ENCODE measurements at places on chromosomes 1 and 21. TPM values are rescaled to one million over a fixed set of nuclear protein-coding genes. Genes with fewer than 3 reads are reported as not detected.

- peak; percentile 32 for DNase-seq
Measured at GRCh38 chr1:912740-913301, 10.9 kb upstream of the SAMD11 start.

GRCh38 chr1:44467566-44467965 lies 62.5 kb downstream of the RNF220 start:
- DNase-seq: no peak

DNA sequence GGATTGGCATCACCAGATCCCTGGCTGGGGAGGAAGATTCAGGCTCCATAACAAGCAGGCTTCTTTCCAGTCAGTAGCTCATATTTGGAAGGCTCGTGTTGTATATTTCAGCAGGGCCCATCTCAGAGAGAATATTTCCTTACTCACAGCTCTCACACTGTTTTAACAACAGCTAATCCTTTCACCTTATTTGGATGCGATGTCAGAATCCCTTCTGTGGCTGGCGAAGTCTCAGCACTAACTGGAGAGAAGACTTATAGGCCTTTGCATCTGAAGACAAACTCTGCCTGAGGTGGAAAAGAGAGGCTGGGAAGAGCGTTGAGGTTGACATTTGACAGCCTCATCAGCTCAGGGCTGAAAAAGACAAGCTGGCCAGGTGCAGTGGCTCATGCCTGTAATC lies 47.2 kb upstream of the CAPZB start:
- no peak for DNase-seq

DNA sequence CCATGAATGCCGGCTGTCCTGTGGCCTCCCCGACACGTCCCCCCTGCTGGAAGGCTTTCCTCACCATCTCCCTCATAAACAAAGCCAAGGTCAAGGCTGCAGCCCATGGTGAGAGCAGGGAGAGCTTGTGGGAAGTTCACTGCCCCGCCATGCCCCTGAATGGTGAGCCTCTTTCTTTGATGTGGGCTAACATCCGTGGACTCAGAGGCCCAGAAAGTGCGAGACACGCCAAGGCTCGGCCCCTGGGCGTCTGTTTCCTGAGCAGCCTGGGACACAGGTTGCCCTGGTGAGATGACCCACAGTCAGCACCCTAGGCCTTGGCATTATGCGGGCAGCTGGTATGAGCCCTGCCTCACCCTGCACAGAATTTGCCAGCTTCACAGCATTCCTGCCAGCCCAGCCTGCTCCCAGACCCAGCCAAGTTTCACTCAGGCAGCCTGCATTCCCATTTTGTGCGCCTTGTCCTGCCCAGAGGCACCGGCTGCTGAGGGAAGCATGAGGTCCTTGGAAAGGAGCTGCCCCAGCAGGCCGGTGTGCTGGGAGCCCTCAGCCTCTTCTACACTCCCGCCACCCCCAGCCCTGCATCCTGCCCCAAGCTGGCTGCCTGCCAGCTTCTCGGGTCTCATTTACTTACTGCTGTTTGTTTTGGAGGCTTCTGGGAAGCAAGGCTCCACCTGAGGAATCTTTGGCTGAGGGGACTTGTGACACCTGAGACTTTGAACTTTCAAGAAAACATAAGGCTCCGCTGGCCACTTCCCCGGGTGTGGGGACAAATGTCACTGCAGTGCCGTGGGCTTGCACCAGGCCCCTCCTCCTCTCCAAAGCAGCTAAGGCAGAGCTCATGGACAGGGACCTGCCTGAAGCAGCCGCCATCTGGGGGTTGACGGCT lies 31.9 kb downstream of the NEK2 start:
- DNase-seq: peak; percentile 65

DNA sequence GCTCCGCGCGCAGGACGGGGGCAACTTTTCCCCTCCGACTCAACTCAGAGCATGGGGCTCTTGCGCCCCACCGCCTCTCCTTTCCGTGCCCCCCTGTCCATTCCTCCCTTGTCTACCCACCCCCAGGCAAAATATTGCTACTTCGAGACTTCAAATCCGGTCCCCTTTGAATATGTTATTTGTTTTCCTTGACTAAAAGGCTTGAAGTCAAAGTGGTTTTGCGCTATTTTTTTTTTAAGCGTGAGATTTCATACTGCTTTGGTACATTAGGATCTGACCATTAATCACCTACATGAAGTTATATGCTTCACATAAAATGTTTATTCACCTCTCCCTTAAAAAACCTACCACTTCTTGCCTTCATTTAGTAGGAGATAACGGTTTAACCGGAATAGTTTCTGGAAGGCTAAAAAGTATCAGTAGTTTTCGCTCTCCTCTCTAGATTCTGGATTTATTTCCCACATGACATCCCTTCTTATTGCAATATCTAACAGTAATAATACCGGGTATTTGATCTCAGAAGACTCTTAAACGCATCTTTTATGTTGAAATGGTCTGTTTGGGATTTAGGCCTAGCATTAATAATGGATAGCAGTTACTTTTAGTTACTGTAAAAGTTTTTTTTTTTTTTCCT lies 1.6 kb downstream of the NFIA start:
- DNase-seq: no peak

DNA sequence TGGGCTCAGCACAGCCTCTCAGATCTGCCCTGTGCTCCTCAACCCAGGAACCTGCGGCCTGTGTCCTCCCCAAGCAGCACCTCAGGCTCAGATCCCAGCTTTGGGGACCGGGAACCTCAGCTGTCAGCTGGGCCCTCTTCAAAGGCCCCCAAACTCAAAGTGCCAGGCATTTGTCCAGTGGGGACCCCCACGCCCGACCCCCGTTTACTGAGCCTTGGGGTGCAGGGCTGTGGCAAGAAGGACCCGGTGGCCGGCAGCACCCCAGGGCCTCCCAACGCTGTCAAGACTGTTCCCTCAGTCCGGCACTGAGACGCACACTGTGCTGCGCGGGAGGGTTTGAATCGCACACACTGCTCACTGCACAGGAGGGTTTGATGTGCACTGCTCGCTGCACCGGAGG lies 35.0 kb downstream of the MORN1 start:
- DNase-seq: no peak

DNA sequence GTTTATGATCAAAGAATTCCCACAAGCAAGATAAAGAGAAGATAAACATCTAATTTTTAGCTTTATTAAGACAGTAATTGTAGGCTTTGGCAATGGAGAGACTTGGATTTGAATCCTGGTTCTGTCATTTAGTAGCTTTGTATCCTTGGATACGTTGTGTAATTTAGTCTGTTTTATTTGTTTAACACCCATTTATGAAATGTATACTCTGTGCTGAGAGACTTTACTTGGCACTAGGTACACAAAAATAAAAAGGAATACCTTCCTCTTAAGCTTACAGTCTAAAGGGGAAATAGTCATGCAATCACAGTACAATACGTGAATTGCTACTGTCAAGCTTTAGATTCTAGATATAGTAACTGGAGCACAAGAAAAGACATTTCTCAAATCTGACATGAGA lies 23.8 kb downstream of the ZMPSTE24 start:
- DNase-seq: no peak

DNA sequence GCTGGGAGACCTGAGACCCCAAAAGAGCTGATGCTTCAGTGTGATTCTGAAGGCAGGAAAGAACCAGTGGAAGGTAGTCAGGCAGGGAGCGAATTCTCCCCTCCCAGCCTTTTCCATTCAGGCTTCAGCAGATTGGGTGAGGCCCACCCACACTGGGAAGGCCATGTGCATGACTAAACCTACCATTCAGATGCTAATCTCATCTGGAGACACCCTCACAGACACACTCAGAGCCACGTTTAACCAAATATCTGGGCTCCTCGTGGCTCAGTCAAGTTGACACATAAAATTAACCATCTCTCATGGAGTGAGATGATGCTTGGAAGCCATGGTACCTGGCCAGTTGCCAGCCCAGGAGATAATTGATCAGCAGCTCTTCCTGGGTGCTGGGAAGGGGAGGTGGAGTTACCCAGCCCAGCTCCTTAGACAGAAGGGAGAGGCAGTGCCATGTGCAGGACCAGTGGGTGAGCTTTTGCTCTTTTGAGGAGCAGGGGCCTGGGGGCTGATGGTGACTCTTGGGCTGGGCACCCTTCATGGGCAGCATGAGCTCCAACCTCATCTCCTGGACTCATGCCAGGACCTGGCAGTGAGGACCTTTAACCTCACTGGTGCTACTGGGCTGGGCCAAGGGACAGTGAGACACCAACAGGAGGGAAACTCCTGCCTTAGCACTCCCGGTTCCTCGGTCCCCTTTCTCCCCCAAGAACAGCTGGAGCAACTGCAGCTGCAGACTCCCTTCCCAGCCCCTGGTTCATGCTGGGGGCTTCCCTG lies 89.0 kb upstream of the ACTL8 start:
- peak; percentile 27 for DNase-seq

DNA sequence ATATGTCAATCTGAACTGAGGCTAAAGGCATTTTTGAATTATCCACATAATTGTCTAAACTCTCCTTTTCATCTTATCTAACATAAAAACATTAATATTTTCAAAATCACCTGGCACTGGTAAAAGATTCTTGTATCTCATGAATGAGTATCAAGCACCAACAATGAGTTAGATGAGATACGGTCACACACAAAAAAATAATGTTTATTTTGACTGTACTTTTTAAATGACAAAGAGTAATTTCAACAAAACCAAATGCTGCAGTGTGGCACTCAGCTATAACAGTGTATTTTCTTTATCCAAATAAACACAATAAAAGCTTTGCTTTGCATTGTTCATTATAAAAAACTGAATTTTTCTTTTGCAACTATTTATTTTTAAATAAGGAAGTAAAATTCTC lies 59.5 kb downstream of the EIF4G3 start:
- DNase-seq: no peak

- DNase-seq: no peak
Measured at GRCh38 chr1:53396573-53397268, 62.5 kb upstream of the DMRTB1 start.

- DNase-seq: peak; percentile 75
Measured at GRCh38 chr1:157156058-157156541, 17.9 kb upstream of the ETV3 start.

GRCh38 chr1:240423246-240423924 lies 188.6 kb downstream of the GREM2 start:
- DNase-seq: no peak

- DNase-seq: peak; percentile 24
Measured at GRCh38 chr1:233912447-233912846, 8.0 kb downstream of the SLC35F3 start.

- DNase-seq: no peak
Measured at GRCh38 chr1:54546651-54547401, 1.2 kb upstream of the ACOT11 start.

GRCh38 chr1:185478877-185479276 lies 161.8 kb upstream of the IVNS1ABP start:
- DNase-seq: no peak

- no peak for DNase-seq
Measured at GRCh38 chr21:25280061-25280460, 327.2 kb downstream of the MRPL39 start.

DNA sequence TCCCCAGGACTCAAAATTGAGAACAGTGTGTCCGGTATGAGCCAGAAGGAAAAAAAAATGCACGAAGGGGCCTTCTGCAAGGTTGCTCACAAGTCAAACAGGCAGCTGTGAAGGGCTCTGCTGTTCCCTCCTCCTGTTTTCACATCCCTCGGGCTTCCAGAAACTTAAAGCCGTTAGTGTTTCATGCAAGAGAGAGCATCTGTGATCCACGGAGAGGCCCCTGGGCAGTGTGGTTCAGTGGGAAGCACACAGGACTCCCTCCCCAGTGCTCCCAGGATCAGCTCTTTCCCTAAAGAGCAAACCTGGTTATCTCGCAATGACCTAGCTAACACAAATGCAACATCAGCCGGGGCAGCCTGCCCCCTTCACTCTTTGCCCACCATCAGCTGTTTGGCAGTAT lies 2.9 kb upstream of the MATN1 start:
- DNase-seq: no peak

DNA sequence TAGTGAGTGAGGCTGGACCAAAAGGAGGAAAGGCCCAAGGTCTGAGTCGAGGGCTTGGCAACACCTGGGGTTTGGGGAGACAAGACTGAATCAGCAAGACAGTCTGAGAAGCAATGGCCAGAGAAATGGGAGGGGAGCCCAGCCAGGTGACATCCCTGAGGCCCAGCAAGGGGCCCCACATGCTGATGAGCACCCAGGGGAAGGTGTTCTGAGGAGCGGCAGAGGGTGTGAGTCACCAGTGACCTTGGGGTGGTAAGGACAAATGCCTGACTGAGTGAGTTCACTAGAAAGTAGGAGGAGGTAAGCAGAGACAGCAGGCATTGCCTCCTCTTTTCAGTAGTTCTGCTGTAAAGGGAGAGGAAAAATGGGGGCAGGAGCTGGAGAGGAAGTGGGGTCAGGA lies 192.4 kb upstream of the GALNT2 start:
- DNase-seq: peak; percentile 26

DNA sequence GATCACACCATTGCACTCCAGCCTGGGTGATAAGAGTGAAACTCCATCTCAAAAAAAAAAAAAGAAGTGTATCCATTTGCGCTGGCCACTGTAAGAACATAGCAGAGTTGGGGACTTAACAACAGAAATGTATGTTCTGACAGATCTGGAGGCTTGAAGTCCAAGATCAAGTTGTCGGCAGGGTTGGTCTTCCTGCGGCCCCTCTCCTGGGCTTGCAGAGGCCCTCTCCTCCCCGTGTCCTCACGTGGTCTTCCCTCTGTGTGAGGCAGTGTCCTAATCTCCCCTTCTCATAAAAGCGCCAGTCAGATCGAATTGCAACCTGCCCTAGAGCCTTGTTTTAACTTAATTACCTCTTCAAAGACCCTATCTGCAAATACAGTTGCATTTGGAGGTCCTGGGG lies 52.6 kb downstream of the MT1HL1 start:
- no peak for DNase-seq

GRCh38 chr1:15618655-15619525 lies 1.6 kb downstream of the DDI2 start:
- no peak for DNase-seq

GRCh38 chr1:98496256-98496995 lies 165.1 kb upstream of the SNX7 start:
- no peak for DNase-seq

- DNase-seq: no peak
Measured at GRCh38 chr1:217673387-217673786, 42.2 kb downstream of the SPATA17 start.

GRCh38 chr1:22860883-22861385 lies 111.7 kb downstream of the LACTBL1 start:
- DNase-seq: no peak

DNA sequence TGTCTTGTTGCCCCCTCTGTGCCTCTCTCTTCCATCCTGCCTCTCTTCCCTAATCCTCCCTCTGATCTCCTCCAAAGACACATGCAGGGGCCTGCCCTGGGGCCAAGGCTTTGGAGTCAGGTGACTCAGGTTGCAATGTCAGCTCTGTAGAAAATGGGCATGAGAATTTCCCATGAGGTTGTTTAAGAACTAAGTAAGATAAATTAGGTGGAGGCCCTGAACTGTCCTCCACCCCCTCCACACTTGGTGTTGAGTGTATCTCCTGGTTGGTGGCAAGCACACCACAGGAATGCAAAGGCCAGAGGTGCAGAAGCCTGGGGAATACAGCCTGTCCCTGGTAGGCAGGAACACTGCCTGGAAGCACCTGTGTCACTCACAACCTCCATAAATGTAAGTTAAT lies 63.9 kb upstream of the GRIK3 start:
- no peak for DNase-seq

The HORMAD1 gene
- not detected for total RNA-seq

The CATSPER4 gene
- not detected for total RNA-seq

The C1orf226 gene
- not detected for total RNA-seq

The ATP1A2 gene
- total RNA-seq: not detected

The GPR89A gene
- 18.0 TPM for total RNA-seq

The UBL4B gene
- total RNA-seq: not detected

The CCDC27 gene
- total RNA-seq: not detected

The OVAAL gene
- total RNA-seq: not detected

The LRRC71 gene
- total RNA-seq: not detected

The TMEM269 gene
- total RNA-seq: not detected

All from Daoy (cell line).